ENCODE measurements at places on chromosomes 6 and 20. TPM values are rescaled to one million over a fixed set of nuclear protein-coding genes. Genes with fewer than 3 reads are reported as not detected.

Gene NFATC2
- polyA plus RNA-seq: 2.1 TPM

Gene NKAPL
- polyA plus RNA-seq: 2.6 TPM

Gene GLP1R
- 0.75 TPM for polyA plus RNA-seq

Gene FAM162B
- 4.1 TPM for polyA plus RNA-seq

Gene NCOA3
- 35.3 TPM for polyA plus RNA-seq

Gene NMBR
- 0.29 TPM for polyA plus RNA-seq

Gene GPLD1
- polyA plus RNA-seq: 2.6 TPM

Gene C20orf144
- polyA plus RNA-seq: 0.19 TPM

Gene TTBK1
- polyA plus RNA-seq: 0.27 TPM

Gene LPA
- polyA plus RNA-seq: 0.28 TPM

Gene CD93
- 44.4 TPM for polyA plus RNA-seq

Gene CCDC170
- 3.1 TPM for polyA plus RNA-seq

Gene SLC35A1
- polyA plus RNA-seq: 47.9 TPM

Gene COL9A3
- polyA plus RNA-seq: 12.7 TPM

Gene CDSN
- polyA plus RNA-seq: not detected

Gene NCOA6
- 53.8 TPM for polyA plus RNA-seq

Gene DEK
- 245 TPM for polyA plus RNA-seq

Gene NHSL1
- 10.1 TPM for polyA plus RNA-seq

Gene EFCAB8
- polyA plus RNA-seq: 0.33 TPM

Gene ENPP3
- polyA plus RNA-seq: 7.9 TPM

Gene SSR1
- 141 TPM for polyA plus RNA-seq

Gene LCA5
- 11.0 TPM for polyA plus RNA-seq

Gene TMEM244
- not detected for polyA plus RNA-seq

Gene FILIP1
- 2.5 TPM for polyA plus RNA-seq

Gene PBOV1
- 0.10 TPM for polyA plus RNA-seq

Gene MRAP2
- polyA plus RNA-seq: 3.5 TPM

Gene TINAG
- polyA plus RNA-seq: 27.7 TPM

Gene MMP24
- 1.6 TPM for polyA plus RNA-seq

Gene NRSN1
- polyA plus RNA-seq: 0.36 TPM

Gene FRMD1
- 13.4 TPM for polyA plus RNA-seq

Gene GHRH
- not detected for polyA plus RNA-seq

Gene DOK5
- 11.4 TPM for polyA plus RNA-seq

Gene SNRPB
- polyA plus RNA-seq: 139 TPM

Gene SPATS1
- not detected for polyA plus RNA-seq

Gene SALL4
- polyA plus RNA-seq: 4.8 TPM
